Vagina (tissue), 2 donors: ENCODE measurements at places on chromosomes 5 and 9.

DNA sequence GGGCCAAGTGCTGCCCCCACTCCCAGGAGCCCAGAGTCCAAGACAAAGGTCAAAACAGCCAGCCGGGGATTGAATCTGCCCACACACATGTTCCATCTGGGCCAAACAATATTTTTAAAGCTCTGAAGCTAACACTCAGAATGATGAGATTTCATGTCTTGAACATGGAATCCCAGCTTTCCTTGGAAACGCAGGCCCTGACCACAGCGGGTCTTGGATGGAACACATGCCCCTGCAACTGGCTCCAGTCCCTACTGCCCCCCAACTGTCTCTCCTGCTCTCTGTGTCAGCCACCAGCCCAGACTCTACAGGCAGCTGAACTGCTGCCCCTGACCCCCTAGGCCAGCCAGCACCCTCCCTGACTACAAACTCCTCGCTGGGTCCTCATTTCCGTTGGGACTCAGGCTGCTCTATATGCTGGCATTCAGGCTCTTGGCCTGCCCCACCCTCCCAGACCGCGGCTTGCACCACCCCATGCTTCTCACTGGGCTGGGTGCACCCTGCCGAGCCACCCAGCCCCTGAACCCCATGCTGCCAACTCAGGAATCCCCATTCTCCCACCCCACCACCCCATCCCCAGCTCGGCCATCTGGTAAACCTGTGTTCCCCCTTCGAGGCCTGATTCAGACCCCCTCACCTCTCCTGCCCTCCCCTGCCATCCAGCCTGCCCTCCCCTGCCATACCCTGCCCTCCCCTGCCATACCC is 71.7 kb downstream of the ADAMTS2 start:
- peak overlapping the region; percentile 87 for H3K27ac ChIP-seq
- no peak overlapping the region for H3K4me3 ChIP-seq
- no peak for DNase-seq
- H3K36me3 ChIP-seq, result no peaks in the 10 kb centered on the region

GRCh38 chr9:80928697-80929096 is 760.6 kb downstream of the TLE1 start:
- H3K27ac ChIP-seq, result no peak overlapping the region
- H3K4me1 ChIP-seq, result peaks cover 15% of the 10 kb centered on the region
- DNase-seq, result no peak
- H3K27me3 ChIP-seq, result no peaks in the 10 kb centered on the region
- no peak overlapping the region for H3K4me3 ChIP-seq

GRCh38 chr9:86945728-86946200 is 1.5 kb downstream of the GAS1 start:
- peaks cover 20% of the 10 kb centered on the region for H3K4me1 ChIP-seq
- H3K36me3 ChIP-seq, result no peaks in the 10 kb centered on the region
- DNase-seq, result no peak
- peak overlapping the region; percentile 90 for H3K4me3 ChIP-seq

DNA sequence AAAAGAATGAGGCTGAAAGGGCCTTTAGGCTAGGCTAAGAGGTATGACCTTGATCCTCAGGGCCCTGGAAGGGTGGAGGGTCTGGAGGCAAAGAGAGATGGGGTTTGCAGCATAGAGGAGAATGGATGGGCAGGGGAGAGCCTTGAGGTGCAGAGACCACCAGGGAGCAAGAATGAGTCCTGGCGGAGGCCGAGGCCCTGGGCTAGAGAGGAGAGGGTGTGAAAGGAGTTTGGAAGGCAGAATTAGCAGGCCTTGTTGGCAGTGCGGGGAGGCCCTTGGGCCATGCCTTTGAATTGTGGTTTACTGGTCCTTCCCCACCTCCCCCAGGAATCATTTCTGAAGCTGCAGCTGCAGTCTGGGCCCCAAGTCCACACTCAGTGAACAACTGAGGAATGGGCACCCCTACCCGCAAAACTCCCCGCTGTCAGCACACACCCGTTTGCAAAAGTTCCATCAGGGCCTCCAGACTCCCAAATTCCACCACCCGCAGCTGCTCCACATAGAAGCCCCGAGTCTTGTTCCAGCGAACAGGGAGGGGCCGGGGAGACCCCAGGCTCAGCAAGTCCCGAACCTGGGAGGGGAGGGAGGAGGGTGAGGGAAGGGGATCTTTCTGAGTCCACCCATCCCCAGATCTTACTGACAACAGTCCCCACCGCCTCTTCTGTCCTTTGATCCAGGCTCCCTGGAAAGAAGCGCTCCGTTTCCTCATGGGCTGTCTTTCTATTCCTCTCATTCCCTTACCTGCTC is 2.1 kb downstream of the KIF12 start:
- H3K27ac ChIP-seq, result no peak overlapping the region
- no peaks in the 10 kb centered on the region for H3K27me3 ChIP-seq
- peaks cover 22% of the 10 kb centered on the region for H3K4me1 ChIP-seq
- no peak overlapping the region for H3K4me3 ChIP-seq

- H3K4me1 ChIP-seq, result no peaks in the 10 kb centered on the region
- no peaks in the 10 kb centered on the region for H3K27me3 ChIP-seq
- no peak overlapping the region for H3K4me3 ChIP-seq
- H3K36me3 ChIP-seq, result no peaks in the 10 kb centered on the region
- H3K27ac ChIP-seq, result no peak overlapping the region
These were observed 72.8 kb downstream of the TLE4 start for GRCh38 chr9:79644601-79645000.

GRCh38 chr9:99870126-99870525 is 36.3 kb upstream of the STX17 start:
- H3K27me3 ChIP-seq, result no peaks in the 10 kb centered on the region
- H3K36me3 ChIP-seq, result no peaks in the 10 kb centered on the region
- no peaks in the 10 kb centered on the region for H3K4me1 ChIP-seq
- no peak overlapping the region for H3K27ac ChIP-seq

DNA sequence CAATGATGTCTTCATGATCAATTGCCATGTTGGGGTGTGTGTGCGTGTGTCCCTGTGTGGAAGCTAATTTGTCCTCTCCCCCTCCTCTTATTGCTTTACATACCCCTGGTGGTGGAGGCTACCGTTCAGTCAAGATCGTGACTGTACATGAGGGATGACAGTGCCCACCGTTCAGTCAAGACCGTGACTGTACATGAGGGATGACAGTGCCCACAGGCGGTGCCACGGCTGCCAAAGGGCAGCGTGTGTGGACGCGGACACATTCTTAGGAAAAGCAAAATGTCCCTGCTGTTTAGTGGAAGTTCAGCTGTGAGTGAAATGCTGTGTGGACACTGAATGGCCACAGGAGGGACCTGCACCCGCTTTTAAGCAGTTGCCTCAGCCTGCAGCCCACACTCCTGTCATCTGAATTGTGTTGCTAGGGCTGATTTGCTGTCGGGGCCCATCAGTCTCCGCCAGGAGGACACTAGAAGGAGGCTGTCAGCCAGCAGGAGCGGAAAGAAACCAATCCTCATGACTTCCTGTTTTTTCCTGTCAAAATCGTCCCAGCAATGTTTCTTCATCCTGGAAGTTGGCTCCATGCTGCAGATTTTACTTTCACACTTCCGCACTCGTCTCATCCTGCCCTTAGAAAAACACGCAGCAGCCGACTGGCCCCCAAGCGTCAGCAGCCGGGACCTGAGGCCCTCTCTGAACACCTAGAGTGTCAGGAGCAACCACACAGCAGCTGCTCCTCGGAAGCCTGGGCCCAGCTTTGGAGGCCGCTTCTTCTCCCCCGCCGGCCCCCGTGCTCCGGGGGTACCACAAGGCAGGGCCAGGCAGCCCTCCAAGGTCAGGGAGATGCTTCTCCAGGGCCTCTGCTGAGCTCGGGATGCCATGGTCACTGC is 9.1 kb downstream of the OR2V1 start:
- H3K36me3 ChIP-seq, result no peaks in the 10 kb centered on the region
- no peaks in the 10 kb centered on the region for H3K4me1 ChIP-seq
- no peaks in the 10 kb centered on the region for H3K27me3 ChIP-seq

GRCh38 chr5:122656160-122656559 is 118.7 kb upstream of the SNX2 start:
- H3K36me3 ChIP-seq, result no peaks in the 10 kb centered on the region
- H3K27ac ChIP-seq, result no peak overlapping the region
- H3K4me3 ChIP-seq, result no peak overlapping the region
- no peaks in the 10 kb centered on the region for H3K27me3 ChIP-seq
- DNase-seq, result no peak
